Panc1 (cell line): ENCODE measurements at places on chromosomes 3 and 15. TPM values are rescaled to one million over a fixed set of nuclear protein-coding genes. Genes with fewer than 3 reads are reported as not detected.

The TP53BP1 gene
- total RNA-seq = 80.3 TPM

GRCh38 chr3:87626546-87626945, 350.2 kb upstream of the POU1F1 start:
- H3K27me3 ChIP-seq = no peaks in the 10 kb centered on the region
- H3K27ac ChIP-seq = no peak overlapping the region
- H3K4me3 ChIP-seq = no peak overlapping the region
- H3K4me1 ChIP-seq = no peaks in the 10 kb centered on the region

- no peaks in the 10 kb centered on the region for H3K27me3 ChIP-seq
- no peak overlapping the region for H3K27ac ChIP-seq
- no peaks in the 10 kb centered on the region for H3K4me1 ChIP-seq
- DNase-seq = no peak
- H3K36me3 ChIP-seq = peaks cover 14% of the 10 kb centered on the region; the same call in 1 of the 2 replicates
Measured at GRCh38 chr15:85742186-85742821, 52.4 kb downstream of the KLHL25 start.

The BRK1 gene
- total RNA-seq = 81.9 TPM

The TMIE gene
- 1.1 TPM for total RNA-seq

The SPINT1 gene
- 32.7 TPM for total RNA-seq

- DNase-seq = no peak
- no peak overlapping the region for H3K27ac ChIP-seq
- no peaks in the 10 kb centered on the region for H3K4me1 ChIP-seq
- H3K4me3 ChIP-seq = no peak overlapping the region
- H3K27me3 ChIP-seq = no peaks in the 10 kb centered on the region
- no peaks in the 10 kb centered on the region for H3K36me3 ChIP-seq
Measured at GRCh38 chr3:41507336-41508062, 308.2 kb downstream of the CTNNB1 start.

The CLDN11 gene
- 1.9 TPM for total RNA-seq

The SAMMSON gene
- total RNA-seq = not detected

DNA sequence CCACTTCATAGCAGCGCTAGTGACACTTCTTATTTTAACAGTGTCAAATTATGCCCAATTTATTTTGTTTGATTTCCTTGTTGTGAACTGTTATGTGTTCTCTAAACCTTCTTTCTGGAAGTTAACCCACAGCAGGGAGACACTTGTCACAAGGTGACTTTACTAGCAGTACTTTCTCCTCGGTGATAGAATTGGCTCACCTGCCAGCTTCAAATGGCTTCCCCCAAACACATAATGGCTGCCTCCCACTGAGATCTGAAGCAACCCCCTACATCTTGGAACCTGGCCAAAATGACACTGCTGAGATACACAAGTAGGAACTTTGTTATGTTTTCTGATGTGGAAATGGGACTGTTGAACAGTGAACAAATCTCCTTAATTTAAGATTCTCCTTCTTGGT, 238.8 kb upstream of the DPH6 start:
- no peak overlapping the region for H3K4me3 ChIP-seq
- DNase-seq = no peak
- no peak overlapping the region for H3K27ac ChIP-seq
- no peaks in the 10 kb centered on the region for H3K36me3 ChIP-seq

DNA sequence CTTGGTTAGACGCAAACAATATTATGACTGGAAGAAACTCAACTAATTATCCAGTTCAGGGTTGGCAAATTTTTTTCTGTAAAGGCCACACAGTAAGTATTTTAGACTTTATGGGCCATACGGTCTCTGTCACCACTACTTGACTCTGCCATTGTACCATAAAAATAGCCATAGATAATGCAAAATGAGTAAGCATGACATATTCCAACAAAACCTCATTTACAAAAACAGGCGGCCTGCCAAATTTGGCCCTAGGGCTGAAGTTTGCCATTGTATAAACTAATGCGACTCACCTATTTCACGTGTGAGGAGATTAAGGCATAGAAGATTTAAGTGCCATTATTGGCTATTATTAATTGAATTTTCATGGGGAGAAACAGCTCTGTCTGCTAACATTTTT, 116.8 kb upstream of the CNTN6 start:
- H3K36me3 ChIP-seq = no peaks in the 10 kb centered on the region
- no peaks in the 10 kb centered on the region for H3K27me3 ChIP-seq
- DNase-seq = no peak
- H3K4me1 ChIP-seq = no peaks in the 10 kb centered on the region

GRCh38 chr3:129204473-129204872, 20.8 kb upstream of the CNBP start:
- H3K36me3 ChIP-seq = no peaks in the 10 kb centered on the region
- no peak overlapping the region for H3K4me3 ChIP-seq
- no peak overlapping the region for H3K27ac ChIP-seq
- no peak for DNase-seq
- peaks cover 16% of the 10 kb centered on the region for H3K4me1 ChIP-seq
